Fibroblast of lung (primary cell): ENCODE measurements at places on chromosomes 2 and 18.

- no peak for DNase-seq
Measured at GRCh38 chr18:73214970-73215369, 347.2 kb upstream of the NETO1 start.

DNA sequence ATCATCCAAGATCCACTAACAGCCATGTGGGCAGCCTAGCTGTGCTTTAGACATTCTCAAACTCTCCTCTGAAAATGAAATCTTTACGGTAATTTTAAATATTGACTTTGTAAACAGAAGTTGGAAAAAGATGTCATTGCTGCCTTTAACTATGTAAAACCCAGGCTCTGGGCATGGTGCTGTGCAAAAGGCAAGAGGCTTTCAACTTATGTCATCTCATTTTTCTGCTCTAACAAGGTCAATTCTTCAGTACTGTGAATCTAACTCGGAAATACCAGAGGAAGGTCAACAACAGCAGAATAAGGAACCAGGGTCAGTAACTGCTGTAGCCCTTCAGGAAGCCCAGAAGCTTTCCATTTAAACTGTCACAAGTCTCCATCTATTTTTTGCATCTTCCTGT lies 37.0 kb upstream of the MPP4 start:
- DNase-seq: no peak

DNA sequence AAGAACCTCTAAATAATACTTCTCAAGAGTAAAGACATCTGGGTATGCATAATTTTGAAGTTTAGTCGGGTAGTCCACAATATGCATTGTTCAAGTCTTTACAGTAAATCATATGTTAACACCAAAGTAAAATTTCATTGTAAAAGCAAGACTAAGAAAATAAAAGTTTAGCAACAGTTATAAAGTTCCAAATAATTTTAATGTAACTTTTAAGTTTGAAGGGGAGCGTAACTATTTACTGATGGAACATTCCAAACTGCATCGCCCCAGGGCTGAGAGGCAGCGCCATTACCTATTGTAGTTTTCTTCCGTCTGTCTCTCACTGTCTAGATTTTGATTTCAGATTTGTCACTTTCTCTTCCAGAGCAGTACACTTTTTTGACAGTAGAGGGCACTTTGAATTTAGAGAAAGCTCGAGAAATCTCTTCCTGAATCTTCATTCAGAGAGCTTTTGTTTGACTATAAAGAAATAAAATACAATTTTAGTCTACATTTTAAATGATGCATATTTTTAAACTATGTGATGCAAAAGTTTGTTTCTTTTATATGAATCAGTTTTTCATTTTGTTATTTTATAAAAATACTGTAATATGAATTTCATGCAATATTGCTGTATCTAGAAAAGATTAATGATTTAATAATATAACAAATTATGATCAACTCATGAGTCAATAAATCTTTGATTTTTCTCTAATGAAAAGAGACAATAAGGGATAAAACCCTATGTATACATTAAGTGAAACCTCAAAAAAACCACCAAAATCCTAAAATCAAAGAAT lies 389.8 kb downstream of the FIGN start:
- DNase-seq: peak; percentile 66

DNA sequence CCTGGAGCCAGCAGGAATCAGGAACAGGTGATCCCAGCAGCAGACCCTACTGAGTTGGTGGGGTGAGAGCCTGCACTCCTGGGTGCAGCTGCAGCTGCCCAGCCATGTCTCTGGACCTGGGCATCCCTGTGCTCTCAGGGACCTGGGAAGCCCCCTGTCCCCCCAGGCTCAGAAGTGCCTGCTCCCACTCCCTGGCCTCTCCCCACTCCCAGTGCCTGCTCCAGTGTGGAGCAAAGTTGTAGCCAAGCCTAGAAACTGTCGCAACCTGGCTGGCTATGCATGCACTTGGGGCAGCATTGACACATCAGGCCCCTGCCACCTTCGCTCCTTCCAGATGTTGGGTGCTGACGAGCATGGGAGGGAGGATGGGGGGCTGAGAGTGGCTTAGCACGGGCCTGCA lies 1124.7 kb upstream of the ACVR2A start:
- DNase-seq: no peak

GRCh38 chr2:98160554-98160953 lies 73.6 kb downstream of the VWA3B start:
- DNase-seq: no peak

DNA sequence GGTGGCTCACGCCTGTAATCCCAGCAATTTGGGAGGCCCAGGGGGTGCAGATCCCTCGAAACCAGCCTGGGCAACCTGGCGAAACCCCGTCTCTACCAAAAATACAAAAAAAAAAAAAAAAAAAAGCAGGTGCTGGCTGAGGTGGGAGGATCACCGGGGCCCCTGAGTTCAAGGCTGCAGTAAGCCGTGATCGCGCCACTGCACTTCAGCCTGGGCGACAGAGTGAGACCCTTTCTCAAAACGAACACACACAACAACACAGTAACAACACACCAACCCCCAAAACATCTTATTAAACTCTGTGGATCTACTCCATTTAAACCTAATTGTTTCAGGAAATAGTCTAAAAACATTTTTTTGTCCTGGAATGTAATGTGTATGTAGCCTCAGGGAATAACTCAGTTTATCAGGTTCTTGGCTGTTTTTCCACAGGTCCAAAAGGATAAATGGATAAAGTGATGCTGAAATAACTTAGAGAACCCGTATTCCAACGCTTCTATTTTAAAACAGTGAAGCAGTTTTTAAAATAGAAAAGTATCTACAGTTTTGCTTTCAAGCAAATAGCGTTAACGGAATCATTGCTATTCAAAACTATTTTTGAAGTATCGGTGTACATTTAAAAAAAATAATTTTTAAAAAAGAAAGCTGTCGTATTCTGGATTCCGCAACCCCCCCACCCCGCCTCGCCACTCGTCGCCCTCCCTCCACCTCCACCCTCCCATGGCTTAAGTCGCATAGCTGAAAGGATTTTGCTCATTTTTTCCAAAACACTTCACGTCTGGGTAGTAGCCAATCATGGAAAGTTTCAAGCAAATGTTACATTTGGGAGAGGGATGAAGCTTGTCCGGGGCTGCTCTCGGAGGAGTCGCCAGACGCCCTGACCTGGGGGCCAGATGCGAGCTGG lies 895 bp upstream of the GLS start:
- DNase-seq: no peak

GRCh38 chr2:167929484-167929883 lies 317.9 kb downstream of the STK39 start:
- no peak for DNase-seq

DNA sequence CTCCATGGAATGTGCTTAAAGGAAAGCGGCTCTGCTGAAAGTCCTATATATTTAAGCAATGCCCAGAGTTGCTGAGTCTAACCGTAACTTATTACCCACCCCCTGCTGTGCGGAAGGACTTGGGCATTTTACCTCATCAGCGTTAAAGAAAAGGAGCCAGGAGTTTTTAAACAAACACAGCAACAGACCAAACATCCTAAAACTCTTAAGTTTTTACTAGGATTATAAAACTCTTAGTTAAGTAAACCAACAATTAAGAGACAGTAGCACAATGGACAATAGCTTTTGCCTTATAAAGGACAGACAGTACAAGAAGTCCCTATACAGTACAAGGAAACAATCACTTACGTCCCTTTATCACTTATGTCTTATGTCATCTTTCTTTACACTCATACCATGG lies 90.2 kb downstream of the ZNF521 start:
- no peak for DNase-seq

DNA sequence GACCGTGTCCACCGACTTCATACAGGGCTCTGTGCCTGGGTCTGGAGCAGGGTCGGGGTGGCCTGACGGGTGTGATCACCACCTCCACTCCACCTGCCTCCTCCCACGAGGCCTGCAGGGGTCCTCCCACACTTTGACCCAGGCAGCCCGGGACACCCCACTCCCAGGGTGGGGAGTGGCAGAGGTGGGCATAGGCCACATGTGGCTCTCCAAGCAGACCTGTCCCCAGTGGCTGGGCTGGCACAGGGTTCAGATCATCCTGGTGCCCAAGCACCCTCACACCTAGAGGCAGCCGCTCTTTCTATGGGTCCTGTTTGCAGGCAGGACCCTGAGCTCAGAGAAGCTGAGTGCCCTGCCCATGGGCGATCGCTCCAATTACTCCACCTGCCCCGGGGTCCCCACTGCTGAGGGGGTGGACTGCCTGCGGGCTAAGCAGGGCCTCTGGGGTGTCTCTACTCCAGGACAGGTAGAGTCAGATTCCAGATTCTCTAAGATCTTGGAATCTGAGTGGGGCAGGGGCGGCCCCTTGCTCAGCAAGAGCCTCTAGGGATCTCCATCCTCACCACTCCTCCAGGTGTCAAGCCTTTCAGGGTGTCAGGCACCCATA lies 1.4 kb downstream of the NEURL3 start:
- DNase-seq: no peak

DNA sequence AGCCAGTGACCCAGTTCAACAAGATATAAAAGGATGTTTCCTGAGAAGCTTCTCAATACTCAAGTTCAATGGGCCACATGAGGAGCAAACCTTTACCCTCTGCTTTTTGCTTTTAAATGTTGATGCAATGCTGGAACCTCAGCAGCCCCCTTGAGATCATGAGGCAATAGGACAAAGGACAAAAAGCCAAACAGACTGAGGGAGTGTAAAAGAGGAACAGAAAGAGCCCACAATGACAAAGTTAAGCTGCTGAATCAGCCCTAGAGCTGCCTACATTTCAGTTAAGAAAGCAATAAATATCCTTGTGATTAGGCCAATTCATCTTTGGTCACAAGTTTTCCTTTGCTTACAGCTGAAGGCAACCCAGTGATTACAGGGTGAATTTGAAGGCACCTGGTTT lies 76.9 kb downstream of the MRO start:
- no peak for DNase-seq

DNA sequence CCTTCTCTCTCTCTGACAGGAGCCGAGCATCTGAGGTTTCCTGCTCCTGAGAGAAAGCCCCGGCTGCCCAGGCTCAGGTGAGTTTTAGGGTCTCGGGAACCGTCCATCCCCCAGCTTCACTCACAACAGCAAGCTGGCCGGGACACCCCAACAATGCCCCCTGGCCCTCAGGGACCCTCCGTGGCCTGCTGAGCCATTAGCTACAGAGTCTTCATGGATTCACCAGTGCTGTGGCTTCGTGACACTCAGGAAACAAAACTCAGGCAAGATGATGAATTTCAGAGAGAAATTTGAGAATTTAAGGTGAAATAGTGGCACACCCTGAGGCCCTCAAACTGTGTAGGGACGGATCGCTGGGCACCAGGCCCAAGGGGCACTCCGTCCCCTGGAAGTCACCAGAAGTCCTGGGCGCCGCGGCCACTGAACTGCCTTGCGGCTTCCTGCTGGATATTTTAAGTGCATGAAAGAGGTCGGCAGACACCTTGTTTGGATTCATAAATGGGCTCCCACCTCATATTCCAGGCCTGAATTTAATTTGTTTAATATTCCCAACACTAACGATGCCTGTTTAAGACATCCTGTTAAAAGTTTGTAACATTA lies 368.3 kb upstream of the SALL3 start:
- DNase-seq: no peak

DNA sequence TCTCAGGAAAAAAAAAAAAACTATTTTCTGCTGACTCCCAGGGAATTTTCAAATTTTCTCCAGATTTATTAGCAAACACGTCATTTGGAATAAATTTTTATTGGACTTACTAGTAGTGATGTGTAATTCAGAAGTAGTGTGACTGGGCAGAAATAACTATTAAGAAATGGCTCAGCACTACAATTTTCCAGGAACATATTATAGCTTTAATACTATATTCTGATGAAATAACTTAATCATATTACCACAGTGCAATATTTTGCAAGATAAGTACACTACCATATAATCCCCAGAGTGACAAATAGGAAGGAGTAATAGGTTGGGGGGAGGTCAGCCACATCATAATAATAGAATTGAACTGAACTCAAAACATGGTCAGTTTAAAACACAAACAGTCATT lies 19.7 kb upstream of the TNFAIP6 start:
- DNase-seq: no peak

DNA sequence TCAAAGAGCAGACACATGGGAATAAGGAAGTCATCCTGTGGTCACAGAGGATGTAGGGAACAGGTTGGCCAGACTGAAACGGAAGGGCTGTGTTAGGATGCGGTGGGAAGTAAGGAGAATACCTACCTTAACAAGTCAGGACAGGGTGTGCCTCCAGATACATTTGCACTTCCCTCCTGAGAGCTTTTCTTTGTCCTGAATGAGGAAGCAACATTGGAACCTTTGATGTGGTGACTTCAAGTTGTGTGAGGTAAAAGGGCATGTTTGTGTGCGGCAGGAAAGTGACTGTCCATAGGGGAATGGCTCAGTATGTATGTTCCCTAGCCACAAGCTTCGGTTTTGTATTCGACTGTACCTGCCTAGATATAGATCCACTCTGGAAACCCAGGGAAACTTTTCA lies 24.9 kb upstream of the LRRTM1 start:
- DNase-seq: no peak

DNA sequence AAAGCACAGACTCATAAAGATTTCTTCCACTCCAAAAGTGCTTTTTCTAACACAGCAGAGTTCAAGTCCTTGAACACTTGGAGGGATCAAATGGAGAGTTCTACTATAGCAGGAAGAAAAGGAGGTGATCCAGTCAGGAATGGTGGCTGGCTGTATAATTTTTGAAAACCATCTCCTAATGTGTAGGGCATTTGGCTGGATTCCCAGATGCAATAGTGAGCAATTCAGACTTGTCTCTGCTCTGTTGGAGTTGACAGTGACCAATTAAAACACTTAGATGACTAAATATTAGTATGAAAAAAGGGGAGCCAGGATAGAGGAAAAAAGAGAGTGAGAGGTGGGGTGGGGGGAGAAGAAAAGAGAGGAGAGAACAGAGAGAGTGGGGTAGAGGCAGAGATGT lies 5.3 kb upstream of the G6PC2 start:
- DNase-seq: peak; percentile 18

- peak; percentile 78 for DNase-seq
Measured at GRCh38 chr2:37324536-37324785, 172 bp downstream of the PRKD3 start.

DNA sequence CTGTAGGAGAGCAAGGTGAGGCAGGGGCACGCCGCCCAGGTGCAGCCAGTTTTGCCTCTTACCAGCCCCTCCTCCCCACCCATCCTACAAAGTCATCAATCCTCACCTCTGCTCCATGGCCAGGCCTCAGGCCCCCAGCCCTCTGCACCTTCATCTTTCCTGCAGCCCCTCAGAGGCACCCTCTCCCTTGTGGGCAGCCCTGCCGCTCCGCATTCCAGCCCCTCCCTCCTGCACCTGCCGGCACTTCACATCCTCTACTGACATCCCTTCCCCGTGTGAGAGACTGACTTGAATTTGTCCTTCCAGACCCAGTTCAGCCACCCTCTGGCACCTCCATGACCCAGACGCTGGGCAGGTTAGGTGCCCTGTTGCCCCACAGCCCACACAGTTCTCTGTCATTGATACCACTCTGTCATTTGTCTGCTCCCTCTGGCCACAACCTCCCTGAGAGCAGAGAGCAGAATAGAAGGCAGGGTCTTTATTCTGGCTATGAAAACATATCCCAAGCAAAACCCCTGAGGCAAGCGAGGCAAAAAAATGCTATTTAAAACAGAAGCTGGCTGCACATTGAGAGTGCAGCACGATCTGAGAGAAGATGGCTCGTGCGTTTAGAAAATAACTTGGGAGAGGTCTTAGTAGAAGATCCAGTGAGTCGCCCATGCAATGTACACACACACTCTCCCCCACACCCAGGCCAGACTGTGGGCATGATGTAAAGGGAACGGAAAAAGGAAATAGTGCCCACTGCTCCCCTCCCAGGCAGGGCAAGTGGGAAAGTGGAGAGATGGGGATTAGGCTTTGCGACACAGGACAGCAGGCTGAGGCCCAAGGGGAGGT lies 25.9 kb downstream of the SDC1 start:
- no peak for DNase-seq

- DNase-seq: no peak
Measured at GRCh38 chr2:10469955-10470608, 22.0 kb upstream of the ODC1 start.
